ENCODE measurements at places on chromosomes 1 and 21.

- no peak for DNase-seq
Observed at GRCh38 chr1:143653429-143653802, 318.4 kb downstream of the FAM72C start.

DNA sequence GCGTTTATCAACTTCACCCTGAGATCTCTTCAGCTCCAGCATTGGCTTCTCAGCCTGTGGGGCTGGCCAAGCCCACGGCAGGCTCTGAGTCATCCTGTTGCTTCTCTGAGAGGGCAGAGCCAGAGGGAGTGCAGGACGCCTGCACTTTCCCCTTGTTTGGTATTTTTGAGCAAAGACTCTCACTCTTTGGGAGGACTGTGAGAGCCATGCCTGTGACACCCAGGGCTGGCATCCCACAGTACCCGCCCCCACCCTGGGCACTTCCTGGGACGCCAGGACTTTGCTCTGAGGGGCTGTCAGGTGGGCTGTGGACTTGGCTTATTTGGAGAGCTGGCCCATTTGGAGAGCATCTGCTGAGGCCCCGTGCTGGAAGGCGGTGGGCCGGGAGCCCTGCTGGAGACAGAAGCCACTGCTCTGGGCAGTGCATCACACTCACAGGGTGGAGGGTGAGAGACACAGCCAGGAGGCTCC, 37.4 kb downstream of the VANGL1 start:
- peak; percentile 65 for DNase-seq

- DNase-seq: no peak
Observed at GRCh38 chr1:96715482-96715881, 6.1 kb upstream of the PTBP2 start.

- no peak for DNase-seq
Observed at GRCh38 chr1:194309269-194309668, 1122.9 kb upstream of the B3GALT2 start.

DNA sequence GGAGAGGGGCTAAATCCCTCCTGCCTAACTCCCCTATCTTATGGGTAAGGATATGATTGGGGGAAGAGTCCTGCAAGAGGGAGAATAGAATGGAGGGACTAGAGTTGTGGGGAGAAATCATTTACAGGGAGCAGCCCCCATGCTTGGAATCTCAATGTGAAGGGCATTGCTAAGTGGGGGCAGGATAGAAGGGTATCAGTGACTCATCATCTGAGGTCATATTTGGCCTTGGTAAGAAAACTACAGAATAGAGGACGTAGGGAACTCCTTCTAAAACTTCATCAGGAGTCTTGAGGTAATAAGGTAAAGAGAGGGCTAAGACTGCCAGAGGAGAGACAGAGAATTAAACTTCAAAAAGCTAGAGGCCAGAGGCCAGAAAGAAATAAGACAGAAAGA, 487 bp downstream of the HJV start:
- no peak for DNase-seq

DNA sequence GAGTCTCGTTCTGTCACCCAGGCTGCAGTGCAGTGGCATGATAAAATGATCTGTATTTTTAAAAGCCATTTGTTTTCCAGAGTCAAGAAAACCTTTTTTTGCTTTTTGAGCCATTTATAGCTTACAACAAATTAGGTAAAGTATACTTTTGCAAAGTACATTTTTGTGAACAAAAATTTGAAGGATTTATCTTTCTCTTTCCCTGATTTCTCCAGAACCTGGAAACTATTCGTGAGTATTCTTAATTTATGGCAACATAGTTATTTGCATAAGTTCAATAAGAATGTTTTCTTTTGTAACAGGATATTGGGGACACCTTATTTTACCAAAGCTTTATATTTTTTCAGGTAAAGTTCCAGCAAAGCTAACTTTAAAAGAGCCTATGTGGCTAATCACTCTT, 37.4 kb upstream of the SLC35F3 start:
- DNase-seq: no peak

DNA sequence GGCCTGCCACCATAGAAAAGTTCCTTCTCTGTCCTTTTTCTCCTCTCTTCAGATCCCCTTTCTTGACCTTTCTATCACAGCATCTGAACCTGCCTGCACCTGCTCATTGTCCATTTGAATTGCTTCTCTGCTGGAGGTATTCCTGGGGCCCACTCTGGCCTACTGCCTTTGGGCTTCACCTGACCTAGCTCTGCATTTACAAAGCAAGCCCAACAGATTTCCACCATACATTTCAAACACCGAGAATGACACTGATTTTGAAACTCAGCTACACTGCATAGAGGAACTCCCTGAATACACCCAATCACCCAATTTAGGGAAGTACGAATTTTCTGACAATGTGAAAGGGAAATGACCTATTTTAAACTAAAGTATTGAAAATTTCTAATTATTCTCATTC, 284.5 kb upstream of the USP25 start:
- DNase-seq: no peak

- peak; percentile 90 for DNase-seq
Observed at GRCh38 chr1:26991310-26992116, 2.0 kb upstream of the TRNP1 start.

DNA sequence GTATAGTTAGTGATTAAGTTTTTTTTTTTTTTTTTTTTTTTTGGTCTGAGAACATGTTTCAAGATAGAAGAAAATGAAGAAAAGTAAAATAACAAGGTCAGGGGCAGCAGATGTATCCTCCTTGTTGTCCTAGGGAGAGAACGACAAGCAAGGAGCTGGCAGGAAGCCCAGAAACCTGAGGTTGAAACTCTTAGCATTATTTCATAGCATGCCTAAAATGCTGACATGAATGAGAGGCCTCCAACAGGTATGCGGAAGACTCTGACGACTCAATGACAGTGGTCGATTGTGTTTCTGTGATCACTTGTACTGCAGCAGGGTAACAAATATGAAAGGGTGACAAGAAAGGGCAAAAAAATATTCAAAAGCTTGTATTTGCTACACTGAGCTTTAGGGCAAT, 415.9 kb downstream of the PLA2G4A start:
- peak; percentile 36 for DNase-seq

DNA sequence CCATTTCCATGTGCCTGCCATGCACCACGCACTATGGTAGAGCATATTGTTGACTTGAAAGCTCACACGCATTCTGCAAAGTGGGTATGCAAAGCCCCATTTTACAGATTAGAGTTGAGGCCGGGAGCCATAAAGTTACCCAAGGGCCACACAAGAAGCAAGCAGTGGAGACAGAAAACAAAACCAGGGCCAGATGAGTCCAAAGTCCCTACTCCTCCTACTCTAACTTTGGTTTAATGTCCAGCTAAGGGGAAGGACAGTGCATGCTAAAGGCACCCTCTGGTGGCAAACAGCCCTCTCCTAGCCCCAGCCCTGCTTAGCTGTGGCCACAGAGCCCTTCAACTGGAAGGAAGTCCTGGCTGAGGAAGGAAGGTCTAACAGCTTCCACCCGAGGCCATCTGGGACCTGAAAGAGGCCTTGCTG, 74.9 kb downstream of the SLC66A1 start:
- no peak for DNase-seq

- DNase-seq: no peak
Observed at GRCh38 chr1:113415310-113416070, 25.2 kb downstream of the MAGI3 start.

DNA sequence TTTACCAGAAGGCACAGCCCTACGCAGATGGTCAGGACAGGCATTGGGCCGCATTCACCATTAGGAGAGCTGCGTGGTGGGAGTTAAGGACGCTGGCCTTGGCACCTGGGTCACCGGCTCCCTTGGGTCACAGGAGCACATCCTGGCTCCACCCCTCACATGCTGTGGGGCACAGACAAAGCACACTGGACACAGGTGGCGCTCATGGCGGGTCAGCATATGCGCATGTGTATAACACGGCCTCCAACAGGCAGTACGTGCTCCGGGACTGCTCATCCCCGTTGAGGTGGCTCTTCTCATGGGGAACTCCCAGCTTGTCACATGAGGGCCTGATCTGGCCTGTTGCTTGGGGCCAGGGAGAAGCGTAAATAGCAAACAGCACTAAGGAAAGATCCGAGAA, 25.0 kb downstream of the PGBD5 start:
- DNase-seq: no peak

DNA sequence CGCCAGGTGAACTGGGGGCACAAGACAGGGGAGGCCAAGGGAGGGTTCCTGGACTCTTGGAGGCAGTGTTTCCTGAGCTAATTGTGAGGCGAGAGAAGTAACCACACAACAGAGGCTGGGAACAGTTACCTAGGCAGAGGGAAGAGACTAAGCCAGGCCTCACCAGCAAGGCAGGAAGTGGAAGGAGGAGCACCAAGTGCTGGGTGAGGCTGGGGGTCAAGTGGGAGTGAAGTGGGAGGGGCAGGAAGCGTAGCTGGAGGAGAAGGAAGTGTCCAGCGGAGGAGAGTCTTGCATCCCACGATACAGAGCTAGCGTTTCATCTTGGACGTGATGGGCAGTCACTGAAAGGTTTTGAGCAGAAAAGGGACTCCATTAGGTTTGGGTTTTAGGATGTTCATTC, 48.3 kb upstream of the CAPZB start:
- DNase-seq: no peak
